ENCODE measurements at places on chromosomes 4 and X. TPM values are rescaled to one million over a fixed set of nuclear protein-coding genes. Genes with fewer than 3 reads are reported as not detected.

DNA sequence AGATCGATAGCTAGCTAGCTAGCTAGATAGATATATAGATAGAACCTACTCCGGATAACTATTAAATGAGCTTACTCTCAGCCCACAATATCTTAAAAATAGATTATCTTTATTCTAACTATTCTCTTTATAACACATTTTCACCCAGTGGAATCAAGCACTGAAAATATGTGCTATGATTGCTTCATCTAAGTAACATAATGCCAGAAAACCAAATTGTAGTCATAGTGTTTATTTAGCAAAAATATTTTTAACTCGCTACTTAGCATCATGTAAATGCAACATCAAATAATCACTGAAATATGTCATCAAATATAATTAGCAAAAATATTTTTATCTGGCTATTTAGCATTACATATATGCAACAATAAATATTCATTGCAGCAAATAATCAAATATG lies 1.5 kb downstream of the TMEM156 start:
- no peak for DNase-seq

DNA sequence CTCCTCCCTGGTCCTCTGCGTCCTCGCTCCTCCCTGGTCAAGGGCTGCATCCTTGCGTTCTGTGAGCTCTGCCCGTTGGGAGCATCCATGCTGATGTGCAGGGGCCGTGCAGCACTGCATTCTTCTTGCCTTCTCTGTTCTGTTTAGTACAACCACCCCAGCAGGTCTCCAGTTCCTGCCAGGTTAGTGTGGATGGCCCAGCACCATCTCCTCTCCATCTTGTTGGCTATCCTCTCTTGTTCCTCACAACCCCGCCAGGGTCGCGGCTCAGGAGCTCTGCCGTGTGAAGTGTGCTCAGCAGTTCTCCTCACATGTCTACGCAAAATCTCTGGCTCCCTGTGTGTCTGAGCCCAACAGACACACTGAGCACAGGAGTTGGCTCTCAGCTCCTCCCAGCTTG lies 10.4 kb upstream of the MAEA start:
- DNase-seq: no peak

GRCh38 chr4:93788712-93789111 lies 39.8 kb upstream of the ATOH1 start:
- DNase-seq: no peak

DNA sequence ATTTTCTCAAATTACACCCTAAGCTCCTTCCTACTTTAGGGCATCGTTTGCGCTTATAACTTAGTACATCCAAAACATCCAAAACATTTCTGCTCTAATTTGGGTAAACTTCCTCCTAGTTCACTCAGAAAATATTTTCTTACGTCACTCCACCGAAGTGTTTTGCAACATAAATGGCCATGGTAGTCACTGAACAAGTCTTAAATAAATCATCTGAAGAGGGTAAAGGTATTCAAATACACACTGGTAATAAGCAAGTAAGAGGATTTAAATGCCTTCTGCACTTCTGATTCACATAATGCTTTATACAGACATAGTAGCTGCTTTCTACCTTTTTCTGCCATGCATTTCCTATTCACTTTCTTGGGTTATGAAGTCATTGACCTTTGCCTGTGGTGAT lies 991.9 kb downstream of the NLGN4X start:
- no peak for DNase-seq

Gene CXorf58
- polyA plus RNA-seq: 0.17 TPM

GRCh38 chrX:153209347-153209746 lies 30.3 kb downstream of the MAGEA1 start:
- DNase-seq: no peak

- DNase-seq: no peak
Measured at GRCh38 chr4:179755322-179755721, 2313.1 kb upstream of the AGA start.

- DNase-seq: no peak
Measured at GRCh38 chrX:153603131-153603656, 4.3 kb upstream of the CCNQ start.

Gene MMRN1
- 6.5 TPM for polyA plus RNA-seq

GRCh38 chr4:170015285-170015684 lies 10.9 kb downstream of the MFAP3L start:
- no peak for DNase-seq

Gene SLC9B1
- 3.8 TPM for polyA plus RNA-seq

Gene CTAG2
- polyA plus RNA-seq: not detected

DNA sequence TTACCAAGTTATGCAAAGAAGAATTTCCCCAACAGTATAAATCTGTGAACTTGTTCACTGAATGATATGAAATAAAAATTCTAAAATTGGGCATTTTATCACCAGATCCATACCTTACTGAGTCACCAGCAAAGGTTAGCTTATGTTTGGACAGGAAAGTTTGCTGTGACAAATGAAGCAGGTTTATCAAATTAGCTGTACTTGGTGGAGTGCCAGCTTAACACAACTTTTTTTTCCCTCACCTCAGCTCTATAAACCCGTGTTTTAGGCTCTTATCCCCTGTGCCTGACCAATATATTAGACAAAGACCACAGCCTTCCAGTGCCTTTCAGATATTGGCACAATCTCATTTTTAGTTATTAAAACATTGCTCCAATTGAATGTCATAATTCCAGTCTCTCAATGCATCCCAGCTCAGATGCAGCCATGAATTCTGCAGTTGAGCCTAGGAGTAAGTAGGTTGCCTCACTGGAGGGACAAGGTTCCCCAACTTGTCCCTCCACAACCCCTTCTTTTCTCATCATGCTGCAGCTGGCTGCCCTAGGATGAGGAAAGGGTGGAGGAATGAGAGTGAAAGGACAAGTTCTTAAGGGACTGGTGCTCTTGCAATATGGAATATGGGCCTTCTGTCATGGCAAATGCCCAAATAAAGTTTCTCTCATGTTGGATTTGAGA lies 27.0 kb upstream of the PDGFC start:
- no peak for DNase-seq

- DNase-seq: peak; percentile 17
Measured at GRCh38 chrX:24241822-24242648, 71.8 kb downstream of the SUPT20HL2 start.

- DNase-seq: no peak
Measured at GRCh38 chr4:121773883-121774282, 8.9 kb upstream of the SMIM43 start.

DNA sequence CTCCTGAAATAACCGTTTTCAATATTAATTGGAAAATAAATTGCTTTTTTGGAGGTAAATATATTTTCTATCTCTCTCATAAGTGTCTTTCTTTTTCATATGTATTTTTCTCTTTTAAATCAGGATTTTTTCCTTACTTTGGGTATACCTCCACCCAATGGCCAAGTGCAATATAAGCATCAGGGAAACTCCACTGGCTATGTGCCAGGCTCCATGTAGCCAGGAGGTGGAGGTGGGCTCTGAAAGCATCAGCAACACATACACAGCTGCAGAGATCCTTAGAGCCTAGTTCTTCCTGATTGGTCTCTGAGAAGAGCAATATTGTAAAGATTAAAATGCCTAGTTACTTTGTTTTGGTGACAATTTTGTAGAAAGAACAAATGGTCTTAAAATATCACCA lies 3.4 kb downstream of the GABRA2 start:
- DNase-seq: no peak

DNA sequence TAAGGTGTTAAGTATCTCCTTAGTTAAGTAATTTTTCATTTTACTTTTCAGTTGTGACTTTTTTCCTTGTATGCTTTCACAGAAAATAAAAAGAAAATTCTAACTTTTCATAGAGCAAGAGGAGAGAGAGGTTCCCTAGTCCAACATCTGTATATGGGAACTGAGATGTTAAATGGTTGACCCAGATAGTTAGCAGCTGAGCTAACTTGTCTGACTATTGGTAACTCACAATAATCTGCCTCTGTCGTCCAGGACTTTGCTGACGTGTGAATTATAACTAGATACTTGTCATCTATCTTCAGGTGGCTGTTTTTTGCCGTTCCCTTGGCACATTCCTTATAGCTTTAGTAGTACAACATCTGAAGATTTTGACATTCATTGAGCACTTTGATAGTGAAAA lies 29.9 kb downstream of the TBC1D19 start:
- no peak for DNase-seq

Gene ADH4
- 1.1 TPM for polyA plus RNA-seq

- DNase-seq: no peak
Measured at GRCh38 chr4:125352521-125352920, 37.8 kb downstream of the FAT4 start.

Gene RHOXF1
- 2.4 TPM for polyA plus RNA-seq

DNA sequence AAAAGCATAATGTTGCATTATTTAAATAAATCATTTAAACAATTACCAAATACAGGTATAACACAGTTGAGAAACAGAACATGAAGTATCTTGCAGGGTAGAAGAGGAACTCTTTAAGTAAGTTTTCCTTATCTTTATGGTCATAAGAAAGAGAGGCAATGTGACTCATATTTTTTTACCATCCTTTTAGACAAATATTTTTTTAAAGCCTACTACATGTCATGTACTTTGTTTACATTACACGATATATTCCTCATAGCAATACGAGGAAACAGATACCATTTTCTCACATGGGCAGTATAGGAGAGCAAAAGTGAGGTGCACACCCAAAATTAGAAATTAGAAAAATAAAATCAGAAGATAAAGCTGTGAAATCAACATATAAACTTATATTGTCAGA lies 49.3 kb upstream of the EPHA5 start:
- DNase-seq: no peak

DNA sequence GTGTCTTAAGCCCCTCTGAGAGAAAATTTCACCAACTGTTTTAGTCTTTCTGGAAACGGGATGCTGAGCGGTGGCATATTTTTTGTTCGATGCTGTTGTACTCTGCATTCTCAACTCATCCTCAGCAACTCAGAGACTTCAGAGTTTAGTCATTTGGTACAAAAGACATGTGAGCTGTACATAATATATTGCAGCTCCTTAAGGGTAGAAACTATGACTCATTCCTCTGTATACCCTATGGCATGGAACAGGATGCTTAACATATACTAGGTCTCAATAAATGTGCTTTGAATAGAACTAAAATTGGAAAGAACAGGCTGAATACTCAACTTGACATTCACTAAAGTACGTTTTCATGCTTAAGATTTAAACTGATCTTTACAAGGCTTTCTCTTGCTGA lies 130.5 kb upstream of the SLITRK2 start:
- DNase-seq: no peak

- DNase-seq: no peak
Measured at GRCh38 chr4:172357006-172357540, 543.9 kb downstream of the GALNTL6 start.

GRCh38 chr4:73222466-73223257 lies 35.9 kb downstream of the ANKRD17 start:
- DNase-seq: peak; percentile 75

Gene NAP1L3
- polyA plus RNA-seq: 21.0 TPM

DNA sequence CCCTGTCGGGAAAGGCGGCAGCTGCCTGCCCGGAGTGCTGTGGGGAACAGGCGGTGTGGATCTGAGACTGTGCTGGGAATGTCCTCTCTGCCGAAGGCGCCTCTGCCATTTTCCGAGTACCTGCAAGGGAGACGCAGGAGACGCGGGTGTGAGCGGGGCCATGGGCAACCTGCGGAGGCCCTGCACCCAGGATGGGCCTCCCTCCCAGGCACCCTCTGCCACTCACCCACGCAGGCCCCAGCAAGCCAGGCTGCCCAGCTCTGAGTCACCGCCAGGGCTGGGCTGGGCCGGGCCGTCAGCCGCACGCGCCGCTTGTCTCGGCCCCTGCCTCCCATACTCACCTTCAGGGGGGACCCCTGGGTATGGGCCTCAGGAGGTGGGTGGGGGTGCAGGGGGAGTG lies 3.5 kb upstream of the FGFR3 start:
- no peak for DNase-seq
